ENCODE measurements at places on chromosomes 2 and 18.

GRCh38 chr2:242052421-242052820, 182.9 kb downstream of the RTP5 start:
- no peak for DNase-seq

DNA sequence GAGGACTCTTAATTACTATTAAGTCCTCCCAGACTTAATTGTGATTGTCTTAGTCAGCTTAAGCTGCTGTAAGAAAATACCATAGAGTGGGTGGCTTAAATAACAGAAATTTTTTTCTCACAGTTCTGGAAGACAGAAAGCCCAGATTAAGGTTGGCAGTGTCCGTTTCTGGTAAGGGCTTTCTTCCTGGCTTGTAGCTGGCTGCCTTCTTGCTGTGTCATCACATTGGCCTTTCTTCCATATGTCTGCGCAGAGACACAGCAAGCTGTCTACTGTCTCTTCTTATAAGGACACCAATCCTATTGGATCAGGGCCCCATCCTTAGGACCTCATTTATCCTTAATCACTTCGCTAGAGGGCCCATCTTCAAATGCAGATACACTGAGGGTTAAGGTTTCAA, 38.5 kb downstream of the ASXL3 start:
- no peak for DNase-seq

DNA sequence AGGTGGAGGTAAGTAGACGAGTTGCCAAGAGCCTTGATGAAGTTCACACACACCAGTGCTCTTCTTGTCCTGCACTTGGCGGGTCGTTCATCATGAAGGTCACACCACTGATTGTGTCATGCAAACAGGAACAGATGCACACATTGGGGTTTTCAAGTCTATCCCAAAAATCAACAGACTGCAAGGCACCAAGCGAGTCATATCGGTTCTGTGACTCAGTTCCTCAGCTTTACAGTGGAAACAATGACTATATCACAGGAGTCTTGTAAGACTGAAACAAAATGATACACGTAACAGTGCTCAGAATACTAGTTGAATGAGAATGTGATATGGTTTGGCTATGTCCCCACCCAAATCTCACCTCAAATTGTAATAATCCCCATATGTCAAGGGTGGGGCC, 526.9 kb upstream of the ID2 start:
- peak; percentile 76 for DNase-seq

DNA sequence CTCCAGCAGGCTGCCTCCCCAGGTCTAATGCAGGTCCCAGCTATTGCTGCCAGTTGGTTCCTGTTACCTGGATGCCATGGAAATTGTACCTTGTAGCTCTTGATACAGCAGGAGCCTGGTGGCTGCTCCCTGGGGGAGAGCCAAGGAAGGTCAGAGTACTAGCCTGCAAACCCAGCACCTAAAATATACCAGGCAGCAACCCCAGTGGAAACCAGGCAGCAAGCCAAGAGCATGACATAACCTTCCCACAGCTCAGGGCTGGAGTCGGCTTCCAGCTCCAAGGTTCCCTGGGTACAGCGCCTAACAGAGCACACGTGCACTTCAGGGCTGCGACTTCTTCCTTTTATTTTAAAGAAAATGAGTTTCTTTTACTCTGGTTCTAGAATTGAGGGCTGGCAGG, 30.3 kb downstream of the TNP1 start:
- peak; percentile 70 for DNase-seq

GRCh38 chr18:39481281-39481680, 1915.7 kb upstream of the CELF4 start:
- DNase-seq, result no peak

DNA sequence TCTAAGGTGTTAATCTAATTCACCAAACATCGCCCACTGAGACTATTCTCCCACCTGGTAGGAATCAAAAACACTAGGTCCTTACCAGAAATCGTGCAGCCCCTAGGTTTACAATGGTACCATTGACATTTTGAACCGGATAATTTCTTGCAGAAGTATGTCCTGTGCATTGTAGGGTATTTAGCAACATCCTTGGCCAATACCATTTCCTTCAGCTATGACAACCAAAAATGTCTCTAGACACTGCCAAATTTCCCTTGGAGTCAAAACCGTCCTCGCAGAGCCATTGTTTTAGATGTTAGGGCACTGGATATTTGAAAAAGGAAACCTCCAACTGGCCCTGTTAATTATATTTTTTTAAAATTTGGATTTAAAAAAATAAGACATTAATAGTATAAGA, 3.8 kb downstream of the VPS54 start:
- no peak for DNase-seq

DNA sequence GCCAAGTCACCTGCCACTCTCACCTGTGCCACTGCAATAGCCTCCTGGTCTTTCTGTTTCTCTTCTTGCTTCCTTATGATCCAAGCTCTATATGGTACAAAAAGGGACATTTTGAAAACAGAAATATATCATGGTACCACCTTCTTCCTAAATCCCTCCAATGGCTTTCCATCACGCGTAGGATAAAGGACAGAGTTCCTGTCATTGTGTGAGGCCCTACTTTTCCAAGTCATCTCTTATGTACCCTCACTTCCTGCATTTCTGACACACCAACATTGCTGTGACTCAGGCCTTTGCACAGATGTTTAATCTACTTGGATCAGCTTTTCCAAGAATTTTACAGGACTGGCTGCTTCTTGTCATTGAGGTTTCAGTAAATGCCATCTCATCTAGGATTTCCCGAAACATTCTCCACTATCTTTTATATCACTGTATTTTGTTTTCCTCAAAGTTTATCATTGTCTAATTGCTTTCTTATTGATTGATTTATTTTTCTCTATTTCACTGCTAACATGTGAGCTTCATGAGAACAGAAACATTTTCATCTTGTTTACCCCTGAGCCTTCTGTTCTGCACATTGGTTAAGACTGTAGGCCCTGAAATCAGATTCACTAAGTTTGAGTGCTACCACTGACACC, 426.1 kb upstream of the FANCL start:
- DNase-seq, result peak; percentile 7

GRCh38 chr2:168233726-168234406, 13.5 kb downstream of the STK39 start:
- DNase-seq, result peak; percentile 46

GRCh38 chr2:216151313-216152025, 42.3 kb downstream of the XRCC5 start:
- DNase-seq, result peak; percentile 35

DNA sequence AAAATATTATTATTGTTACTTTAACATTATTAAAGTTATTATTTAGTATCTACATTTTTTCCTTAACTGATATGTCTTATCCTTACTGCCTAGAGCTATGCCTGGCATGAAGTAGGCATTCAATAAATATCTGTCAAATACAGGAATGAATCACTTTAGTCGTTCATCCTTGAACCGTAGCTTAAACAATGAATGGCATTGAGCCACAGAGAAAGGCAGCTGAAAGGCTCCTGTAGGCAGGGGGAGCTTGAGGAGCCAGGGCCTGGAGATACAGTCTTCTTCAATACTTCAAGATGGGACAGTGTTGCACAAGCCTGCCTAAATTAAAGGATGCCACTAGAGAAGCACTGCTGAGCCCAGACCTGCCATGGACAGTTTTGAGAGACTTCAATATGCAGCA, 22.5 kb downstream of the CYRIA start:
- DNase-seq, result no peak

- peak; percentile 61 for DNase-seq
Observed at GRCh38 chr2:23651187-23652080, 266.5 kb downstream of the KLHL29 start.

DNA sequence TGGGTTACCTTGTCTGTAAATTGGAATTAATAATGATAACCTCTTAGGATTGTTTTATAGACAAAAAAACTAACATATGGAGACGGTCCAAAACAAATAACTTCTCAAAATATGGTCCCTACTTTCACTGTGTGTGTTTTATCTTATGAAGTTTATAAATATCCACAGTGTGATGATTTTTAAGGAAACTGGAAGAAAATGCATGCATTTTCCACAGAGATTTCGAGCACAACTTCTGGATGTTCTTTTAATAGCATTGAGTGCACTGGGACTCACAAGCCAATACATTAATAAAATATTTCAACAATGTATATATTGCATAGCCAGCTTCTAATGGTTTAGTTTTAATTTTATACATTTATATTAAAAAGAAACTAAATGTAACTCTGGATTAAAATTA, 87.9 kb upstream of the SPHKAP start:
- no peak for DNase-seq

GRCh38 chr2:192286093-192286701, 91.5 kb upstream of the TMEFF2 start:
- DNase-seq, result peak; percentile 70

- peak; percentile 42 for DNase-seq
Observed at GRCh38 chr2:216657086-216657855, 24.1 kb downstream of the IGFBP2 start.

DNA sequence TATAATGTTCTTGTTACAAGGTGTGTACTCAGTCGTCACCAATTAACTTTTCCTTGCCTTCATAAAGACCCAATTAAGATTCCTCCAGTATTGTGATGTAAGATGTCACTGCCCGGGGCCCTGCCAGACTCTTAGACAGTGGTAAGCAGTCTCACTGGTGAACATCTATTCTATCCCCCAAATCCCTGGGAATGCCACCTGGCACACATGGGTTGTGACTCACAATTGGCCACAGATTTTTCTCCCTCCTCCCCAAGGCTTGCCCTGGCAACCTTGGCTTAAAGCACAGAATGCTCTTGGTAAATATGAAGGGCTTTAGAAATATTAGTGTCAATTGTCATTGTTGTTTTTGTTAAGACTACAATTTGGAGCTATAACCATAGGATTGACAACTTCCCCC, 287.9 kb downstream of the ETAA1 start:
- DNase-seq, result no peak

DNA sequence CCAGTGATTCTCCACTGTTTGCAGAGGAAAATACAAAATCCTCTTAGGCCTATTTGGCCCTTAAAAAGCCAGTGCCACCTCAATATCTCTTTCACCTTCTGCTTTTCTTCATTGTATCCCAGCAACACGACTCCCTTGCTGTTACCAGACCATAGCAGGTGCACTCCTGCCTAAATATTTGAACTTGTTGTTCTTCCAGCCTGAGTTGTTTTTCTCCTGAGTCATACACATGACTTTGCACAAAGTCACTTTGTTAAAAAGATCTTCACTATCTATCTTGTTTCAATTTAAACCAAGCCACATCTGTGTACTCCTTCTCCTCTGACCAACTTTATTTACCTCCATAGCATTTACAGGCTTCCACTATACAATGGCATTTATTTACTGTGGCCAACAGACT, 103.6 kb downstream of the LRRTM4 start:
- no peak for DNase-seq

DNA sequence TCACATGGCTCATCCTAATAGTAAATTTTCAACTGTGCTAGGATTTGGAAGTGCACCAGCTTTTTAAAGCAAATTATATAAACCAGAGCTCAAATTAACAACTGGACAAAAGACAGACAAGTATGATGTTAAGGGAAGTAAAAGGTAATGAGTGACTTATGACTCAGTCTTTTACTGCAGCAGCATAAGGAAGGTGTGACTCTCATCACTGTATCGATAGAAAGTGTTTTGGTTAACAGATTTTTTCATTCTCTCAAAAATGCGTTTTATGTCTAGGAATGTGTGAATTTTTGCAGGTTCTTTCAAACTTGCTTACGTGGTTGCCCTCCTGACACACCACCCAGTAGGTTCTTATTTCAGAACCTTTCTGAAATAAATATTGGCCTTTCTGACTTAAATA, 244.2 kb upstream of the BOD1L2 start:
- DNase-seq, result no peak

DNA sequence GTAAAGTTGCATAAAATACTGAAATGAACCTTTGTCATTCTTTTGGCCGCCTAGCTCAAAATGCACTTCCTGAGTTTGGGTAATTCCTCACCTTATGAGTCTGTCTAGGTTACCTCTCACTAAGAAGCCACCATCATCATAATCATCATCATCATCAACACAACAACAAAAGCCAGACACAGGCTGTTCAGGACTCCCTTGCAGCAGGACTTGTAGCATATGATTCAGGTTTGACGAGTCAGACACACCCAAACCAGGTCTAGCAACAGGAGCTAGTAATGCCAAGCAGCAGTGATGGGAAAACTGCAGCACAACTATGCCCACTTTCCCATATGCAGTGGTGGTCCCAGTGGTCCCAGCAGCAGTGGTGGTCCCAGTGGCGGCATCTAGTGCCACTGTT, 2.8 kb upstream of the SGO2 start:
- no peak for DNase-seq

GRCh38 chr2:109336296-109336695, 207.3 kb downstream of the SH3RF3 start:
- no peak for DNase-seq

DNA sequence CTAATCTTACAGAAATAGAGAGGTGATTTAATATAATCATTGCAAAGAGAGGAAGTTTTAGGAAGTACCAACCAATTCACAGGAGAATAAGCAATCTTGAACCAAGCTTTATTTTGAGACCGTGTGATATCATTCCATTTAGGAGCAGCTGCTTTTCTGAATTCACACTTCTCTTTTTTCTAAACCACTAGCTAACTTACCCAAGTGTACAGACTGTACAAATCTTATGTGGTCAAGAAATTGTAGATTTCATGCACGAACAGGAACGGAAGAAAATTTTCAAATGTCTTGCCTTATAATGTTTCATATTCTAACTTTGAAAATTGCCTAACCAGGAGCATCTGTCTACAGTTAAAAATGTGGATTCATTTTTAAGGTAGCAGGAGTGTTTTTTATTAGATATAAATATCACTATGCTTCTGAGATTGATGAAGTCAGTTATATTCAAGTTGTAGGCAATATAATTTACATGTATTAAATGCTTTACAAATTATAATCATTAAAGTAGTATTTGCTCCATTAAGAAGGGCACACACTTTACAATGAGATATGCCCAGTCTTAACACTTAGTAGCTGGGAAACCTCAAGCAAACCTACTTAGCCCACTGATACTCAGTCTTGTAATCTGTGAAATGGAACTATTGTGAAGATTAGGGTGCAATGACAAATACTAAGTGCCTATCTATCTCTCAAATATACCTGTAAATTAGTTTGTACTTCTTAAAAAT, 302.2 kb upstream of the STON1 start:
- DNase-seq, result no peak

GRCh38 chr2:157469726-157470125, 25.8 kb upstream of the CYTIP start:
- no peak for DNase-seq

- DNase-seq, result no peak
Observed at GRCh38 chr2:181471226-181471625, 14.0 kb downstream of the ITGA4 start.

DNA sequence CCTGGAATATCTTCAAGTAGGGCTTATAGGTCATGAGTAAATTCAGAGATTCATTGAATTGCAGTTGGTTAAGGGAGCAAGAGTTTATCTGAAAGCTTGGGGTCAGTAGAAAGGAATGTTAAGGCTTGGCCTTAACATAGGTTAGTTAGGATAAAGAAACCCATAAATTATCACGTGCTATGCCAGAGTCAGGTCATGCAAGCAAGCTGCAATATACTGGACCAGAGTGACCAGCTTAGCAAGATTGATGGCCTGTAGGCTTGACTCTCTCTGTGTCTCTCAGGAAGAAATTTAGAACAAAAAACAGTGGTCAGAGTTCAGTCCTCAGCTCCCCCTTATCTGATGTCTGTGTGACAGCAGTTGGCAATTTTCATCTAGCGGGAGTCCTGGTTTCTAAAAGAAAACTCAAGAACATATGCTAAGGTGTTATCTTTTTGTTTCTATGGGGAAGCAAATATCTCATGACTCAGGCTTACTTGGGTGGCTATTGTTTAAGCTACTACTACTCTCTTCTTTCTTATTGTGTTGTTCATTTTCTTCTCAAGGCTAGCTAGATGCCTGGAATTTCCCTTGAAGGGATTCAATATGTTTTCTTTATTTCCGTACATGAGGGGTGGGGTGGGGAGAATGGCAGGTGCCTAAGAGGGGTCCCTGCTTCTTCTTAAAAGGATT, 28.7 kb upstream of the MARCO start:
- DNase-seq, result peak; percentile 3

- DNase-seq, result peak; percentile 49
Observed at GRCh38 chr2:12718015-12718671, 1.4 kb downstream of the TRIB2 start.

Measured in fibroblast of skin of back (primary cell).